Activated gamma-delta T cell treated with Interleukin-2 at 50 U/mL for 16 hours (primary cell): ENCODE measurements at places on chromosomes 1 and 21.
A peak's percentile ranks its signal among the peaks of the same experiment; 100 is the strongest.

- DNase-seq: no peak
These were observed 156.9 kb upstream of the MAGI3 start for GRCh38 chr1:113233441-113233840.

- DNase-seq: no peak
These were observed 5.9 kb upstream of the PIGR start for GRCh38 chr1:206952171-206952570.

GRCh38 chr1:46393510-46393909 is 607 bp upstream of the FAAH start:
- DNase-seq: no peak

- DNase-seq: no peak
These were observed 33.0 kb downstream of the USP48 start for GRCh38 chr1:21749859-21750468.

GRCh38 chr1:225941942-225942222 is 862 bp upstream of the LEFTY2 start:
- DNase-seq: no peak

GRCh38 chr1:25112400-25112799 is 119.9 kb downstream of the SYF2 start:
- no peak for DNase-seq

- no peak for DNase-seq
These were observed 25.7 kb upstream of the KCNN3 start for GRCh38 chr1:154895798-154896197.

DNA sequence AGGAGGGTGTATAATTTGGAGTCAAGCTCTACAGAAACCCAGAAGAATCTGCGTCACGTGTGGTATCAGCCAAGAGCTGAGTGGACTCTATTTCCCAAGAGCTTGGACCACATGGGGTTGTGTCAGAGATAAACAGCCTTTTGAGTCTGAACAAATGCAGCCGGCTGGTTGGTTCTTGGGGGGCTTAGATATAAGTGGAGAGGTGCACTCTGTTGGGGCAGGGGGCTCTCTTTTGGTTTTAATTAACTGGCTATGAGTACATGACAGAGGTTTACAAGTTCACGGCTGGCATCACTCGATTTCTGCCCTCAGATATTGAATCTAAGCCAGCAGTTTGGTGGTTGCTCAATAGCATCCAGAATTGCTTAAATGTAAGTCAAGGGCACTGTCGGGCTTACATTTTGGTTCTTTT is 501 bp upstream of the MRAP start:
- no peak for DNase-seq

GRCh38 chr1:224650290-224650689 is 34.2 kb downstream of the CNIH3 start:
- DNase-seq: no peak

DNA sequence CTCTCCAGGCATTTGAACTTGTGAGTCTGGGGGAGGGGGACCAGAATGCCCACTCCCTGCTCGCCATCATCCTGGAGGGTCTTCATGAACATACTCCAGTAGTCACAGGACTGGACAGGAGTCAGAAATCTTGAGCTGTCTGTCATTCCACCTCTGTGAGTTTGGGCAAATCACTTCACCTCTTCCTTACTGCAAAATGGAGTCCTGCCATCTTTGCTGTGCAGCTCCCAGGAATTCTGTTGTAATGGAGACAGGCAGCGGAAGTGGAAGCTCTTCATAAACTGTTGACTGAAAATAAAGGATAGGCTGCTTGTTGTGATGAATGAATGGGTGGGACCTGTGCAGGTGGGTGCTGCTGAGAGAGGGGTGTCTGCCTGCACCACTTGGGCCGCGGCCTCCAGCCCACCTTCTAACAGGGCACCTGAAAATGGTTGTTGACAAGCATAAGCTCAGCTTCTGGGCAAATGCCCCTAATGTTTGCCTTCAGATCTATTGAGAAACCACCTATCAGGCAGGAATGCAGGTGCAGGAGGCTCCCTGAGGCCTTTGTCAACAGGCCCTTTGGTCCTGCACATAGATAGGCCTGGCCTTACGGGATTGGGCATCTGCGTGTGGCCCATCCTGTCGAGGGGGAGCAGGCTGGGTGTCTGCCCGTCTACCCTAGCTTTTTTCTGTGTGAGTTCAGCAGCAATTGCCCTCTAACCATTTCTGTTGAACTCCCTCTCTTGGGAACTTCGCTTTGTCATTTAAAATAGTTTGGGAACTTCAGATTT is 321.0 kb downstream of the RPS6KC1 start:
- DNase-seq: no peak

DNA sequence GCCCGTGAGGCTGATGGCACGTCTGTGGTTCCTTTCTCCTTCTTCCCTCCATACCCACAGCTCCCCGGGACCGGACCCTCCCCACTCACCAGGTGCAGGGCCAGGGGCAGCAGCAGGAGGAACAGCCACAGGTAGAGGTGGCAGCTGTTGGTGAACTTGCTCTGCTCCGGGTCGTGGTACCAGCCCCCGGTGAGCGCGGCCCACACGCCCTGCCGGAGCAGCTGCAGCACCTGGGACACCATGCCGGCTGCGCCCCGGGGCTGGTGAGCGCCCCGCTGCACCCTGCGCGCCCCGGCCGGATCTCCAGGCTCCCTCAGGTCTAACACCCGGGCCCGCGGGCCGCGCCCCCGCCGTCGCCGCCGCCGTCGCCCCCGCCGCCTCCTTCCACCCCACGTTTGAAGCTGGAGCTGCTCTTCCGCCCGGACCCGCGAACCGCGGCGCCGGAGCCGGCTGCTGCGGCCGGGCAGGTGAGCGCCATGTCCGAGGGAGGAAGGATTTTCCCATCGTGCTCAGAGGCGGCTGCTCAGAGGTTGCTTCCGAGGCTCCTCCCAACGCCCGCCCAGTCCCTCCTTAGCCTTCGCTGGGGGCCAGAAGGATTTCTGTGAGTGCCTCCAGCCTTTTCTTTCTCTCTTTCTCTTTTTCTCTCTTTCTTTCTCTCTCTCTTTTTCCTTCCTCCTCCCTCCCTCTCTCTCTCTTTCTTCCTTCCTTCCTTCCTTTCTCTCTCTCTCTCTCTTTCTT is at the start of gene PCNX2:
TSS of gene PCNX2 (minus strand) at position 489 of the 738 bp plus-strand sequence. CDS start at position 242, 247 bp downstream.
- peak; percentile 58 for DNase-seq

- no peak for DNase-seq
These were observed 26.6 kb downstream of the SLX9 start for GRCh38 chr21:44966135-44967081.

GRCh38 chr1:7671676-7672075 is 99.4 kb upstream of the VAMP3 start:
- DNase-seq: no peak

DNA sequence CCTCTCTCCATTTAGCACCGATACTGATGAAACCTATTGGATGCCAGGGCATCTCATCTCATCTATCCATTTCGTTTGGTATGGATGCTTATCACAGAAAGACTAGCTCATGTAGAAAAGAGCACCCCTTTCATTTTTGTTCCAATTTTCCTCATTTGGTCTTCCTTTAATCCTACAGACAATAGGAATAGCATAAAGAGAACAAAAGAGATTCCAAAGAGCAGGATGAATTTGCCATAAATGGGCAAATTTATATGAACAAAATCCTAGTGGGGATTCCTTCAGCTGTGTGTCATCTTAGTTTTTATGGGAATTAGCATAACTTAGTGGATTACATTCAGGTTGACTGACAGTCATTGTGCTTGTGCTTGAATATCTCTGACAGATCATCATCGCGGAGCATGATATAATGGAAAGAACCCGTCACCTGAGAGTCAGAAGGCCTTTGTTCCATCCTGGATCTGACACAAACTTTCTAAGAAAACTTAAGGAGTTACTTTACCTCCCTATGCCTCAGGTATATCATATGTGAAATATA is 777.5 kb upstream of the ADGRL2 start:
- DNase-seq: no peak

DNA sequence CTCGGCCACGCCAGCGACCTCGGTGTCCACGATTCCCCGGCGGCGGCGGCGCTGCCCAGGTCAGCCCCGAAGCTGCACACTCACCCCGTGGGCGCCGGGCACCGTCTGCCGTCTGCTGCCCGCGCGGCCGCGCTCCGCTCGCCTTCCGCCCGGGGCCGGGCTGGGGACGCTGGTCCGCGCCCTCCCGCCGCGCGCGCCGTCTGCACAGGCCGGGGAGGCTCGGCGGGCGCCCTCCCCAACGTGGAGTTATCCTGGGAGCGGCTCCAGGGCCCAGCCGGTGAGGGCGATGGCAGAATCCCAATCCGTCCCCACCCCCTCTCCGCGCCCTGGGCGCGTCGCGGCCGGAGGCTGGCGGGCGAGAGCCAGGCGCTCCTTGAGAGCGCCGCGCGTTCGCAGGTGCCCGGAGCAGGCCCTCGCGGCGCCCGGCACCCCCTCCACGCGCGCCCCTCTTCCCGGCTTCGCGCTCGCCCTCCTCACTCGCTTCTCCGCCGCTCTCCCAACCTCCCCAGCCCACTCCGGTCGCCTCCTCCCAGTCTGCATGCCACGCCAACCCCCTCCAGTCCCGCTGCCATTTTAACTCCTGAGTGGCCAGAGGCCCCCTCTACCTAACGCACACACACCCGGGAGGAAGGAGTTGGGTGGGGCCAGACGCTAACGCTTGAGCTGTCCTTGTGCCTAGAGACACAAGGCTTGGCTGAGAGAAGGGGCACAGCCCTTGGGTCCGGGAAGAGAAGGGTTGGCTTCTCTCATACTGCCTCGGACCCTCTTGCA is at the start of gene LRRN2:
TSS of gene LRRN2 (minus strand) at position 503 of the 771 bp plus-strand sequence. CDS start 65,746 bp downstream, outside the sequence.
- DNase-seq: no peak

GRCh38 chr1:62462370-62462769 is 25.5 kb downstream of the USP1 start:
- no peak for DNase-seq

GRCh38 chr1:89405275-89405929 is 41.5 kb downstream of the GBP6 start:
- DNase-seq: no peak

GRCh38 chr1:5976726-5977493 is 15.3 kb downstream of the NPHP4 start:
- DNase-seq: no peak

- peak; percentile 41 for DNase-seq
These were observed 1.1 kb downstream of the CKS1B start for GRCh38 chr1:154975409-154976059.

DNA sequence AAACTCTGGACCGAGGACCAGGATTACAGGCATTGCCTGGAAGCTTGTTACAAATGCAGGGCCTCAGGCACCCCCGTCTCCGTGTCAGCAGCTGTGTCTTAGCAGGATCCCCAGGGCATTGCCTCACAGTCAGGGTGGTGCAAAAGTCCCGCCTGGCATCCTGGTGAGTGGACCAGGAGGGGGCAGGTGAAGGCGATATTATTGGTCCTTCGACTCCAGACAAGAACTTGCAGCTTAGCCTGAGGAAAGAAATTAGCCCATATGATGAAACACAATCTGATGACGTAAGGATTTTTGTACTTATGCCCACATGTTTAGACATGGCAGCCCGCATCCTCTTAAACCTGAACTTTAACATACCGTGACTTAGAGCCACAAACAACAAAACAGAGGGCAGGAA is 40.8 kb downstream of the RSPH1 start:
- DNase-seq: no peak

DNA sequence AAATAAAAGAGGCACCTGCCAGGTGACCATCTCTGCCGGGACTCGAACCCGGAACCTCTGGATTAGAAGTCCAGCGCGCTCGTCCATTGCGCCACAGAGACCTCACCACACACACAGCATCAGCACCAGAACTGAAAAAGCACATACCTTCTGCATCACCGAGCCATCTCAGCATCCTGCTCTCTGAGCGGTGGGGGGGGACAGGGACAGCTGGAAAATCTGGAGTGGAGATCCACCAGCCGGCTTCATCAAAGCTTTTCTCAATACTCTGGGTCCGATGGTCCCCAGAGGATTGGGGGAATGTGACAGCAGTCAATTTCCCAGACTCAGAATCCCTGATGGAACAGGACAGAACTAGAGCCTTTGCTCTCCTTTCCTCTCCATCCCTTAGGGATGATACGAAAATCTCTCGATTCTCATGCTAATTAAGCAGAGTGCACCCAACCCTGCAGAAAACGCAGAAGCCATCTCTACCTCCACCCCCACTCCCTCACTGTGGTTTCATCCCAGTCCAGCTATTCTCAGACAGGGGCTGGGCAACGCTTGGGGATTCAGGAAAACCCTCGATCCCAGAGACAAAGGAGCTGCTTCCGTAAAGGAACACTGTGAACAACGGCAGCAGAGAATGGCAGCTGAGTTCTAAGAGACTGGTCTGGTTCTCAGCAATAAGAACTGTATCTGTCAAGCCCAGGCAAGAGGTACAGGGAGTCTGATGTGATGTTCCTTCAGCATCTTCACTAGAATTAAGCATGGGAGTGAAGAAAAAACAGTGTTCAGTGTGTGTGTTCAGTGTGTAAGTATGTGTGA is 29.6 kb upstream of the CADM3 start:
- DNase-seq: no peak

DNA sequence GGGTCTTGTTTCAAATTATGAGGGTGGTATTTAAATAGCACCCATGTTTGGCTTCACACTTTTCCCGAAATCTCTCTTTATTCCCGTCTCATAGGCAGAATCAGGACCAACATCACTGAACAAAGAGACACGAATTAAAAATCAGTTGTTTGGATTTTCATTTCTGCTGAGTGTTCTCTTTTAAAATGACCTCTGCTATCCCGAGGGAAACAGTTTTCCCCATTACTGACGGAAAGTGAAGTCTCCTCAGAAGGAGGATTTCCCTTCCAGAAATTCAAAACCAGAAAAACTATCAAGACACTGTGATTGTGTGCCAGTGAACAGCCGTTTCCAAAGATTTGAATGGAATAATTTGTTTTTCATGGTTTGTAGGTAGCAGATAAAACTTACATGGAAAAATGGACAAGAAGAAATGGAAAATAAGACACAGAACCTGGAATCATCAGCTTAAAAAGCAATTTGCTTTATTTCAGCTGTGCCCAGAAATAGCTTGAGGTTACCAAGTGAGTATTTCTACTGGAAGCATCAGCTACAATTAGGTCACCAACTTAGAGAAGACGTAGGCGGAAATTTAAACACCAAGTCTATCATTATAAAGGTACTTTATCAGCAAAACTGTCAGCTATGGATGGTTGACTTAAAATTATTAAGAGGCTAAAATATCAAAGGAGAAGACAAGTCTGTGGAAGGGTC is 68.5 kb downstream of the RUNX1 start:
- no peak for DNase-seq

DNA sequence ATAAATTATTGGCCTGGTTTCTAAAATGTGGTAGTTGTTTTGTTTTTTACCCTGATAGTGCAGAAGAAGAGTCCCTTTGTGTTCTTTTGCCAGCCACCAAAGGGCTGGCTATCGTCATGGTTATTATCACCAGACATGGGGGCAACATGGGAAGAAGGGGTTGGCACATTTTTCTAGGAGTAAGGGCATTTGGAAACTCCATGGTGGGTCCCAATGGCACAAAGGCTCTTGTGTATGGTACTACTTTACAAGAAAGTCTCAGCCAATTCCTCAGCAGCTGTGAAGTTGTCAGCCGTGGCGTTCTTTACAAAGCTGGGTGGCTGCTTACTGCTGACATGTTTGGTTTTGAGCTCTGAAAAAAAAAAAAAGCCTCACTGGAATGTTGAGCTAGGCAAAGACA is 330.4 kb upstream of the ESRRG start:
- no peak for DNase-seq
